Lower lobe of right lung (tissue), 2 donors: ENCODE measurements at places on chromosomes 1 and 21. TPM values are rescaled to one million over a fixed set of nuclear protein-coding genes. Genes with fewer than 3 reads are reported as not detected.

The MED8 gene
- 35.4 TPM for total RNA-seq

The AGRN gene
- total RNA-seq = 114 TPM

The C1orf122 gene
- 22.8 TPM for total RNA-seq

The SMPDL3B gene
- total RNA-seq = 15.4 TPM

The MAP3K6 gene
- total RNA-seq = 117 TPM

The TDRD5 gene
- total RNA-seq = 0.15 TPM

The TNFAIP8L2 gene
- 17.8 TPM for total RNA-seq

The AADACL4 gene
- total RNA-seq = not detected

The PRAMEF18 gene
- not detected for total RNA-seq

The GPR161 gene
- 9.6 TPM for total RNA-seq

The LGR6 gene
- 1.7 TPM for total RNA-seq

The ST6GALNAC5 gene
- 16.3 TPM for total RNA-seq

DNA sequence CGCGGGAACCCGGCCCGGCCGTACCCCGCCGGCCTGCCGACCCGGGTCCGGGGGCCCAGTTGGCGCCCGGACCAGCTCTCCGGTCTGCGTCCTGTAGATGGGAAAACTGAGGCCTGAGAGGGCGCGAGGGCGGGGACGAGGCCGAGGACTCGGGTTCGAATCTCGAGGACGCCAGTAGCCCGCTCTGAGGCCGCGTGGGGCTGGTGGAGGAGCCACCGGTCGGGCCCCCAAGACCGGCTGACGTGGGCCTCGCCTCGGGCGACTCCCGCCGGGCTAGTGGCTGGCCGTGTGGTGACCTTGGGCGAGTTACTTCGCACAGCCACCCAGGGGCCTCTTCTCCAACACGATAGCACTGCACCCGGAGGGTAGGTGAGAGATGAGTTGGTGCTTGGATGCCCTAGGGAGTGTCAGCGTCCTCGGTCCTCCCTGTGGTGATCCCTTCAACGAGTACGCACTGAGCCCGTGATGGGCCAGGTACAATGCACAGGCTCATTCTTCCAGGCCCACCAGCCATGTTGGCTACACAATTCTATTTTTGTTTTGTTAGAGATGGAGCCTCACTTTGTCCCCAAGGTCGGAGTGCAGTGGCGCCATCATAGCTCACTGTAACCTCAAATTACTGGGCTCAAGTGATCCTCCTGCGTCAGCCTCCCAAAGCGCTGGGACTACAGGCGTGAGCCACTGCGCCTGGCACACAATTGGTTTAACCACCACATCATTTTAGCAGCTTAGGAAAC is 404 bp upstream of the SCMH1 start:
- peak; percentile 52 for DNase-seq

- peak; percentile 78 for DNase-seq
Measured at GRCh38 chr1:155226910-155227260, 18.4 kb downstream of the MTX1 start.

GRCh38 chr1:56404066-56404465 is 175.3 kb downstream of the PLPP3 start:
- DNase-seq = no peak

DNA sequence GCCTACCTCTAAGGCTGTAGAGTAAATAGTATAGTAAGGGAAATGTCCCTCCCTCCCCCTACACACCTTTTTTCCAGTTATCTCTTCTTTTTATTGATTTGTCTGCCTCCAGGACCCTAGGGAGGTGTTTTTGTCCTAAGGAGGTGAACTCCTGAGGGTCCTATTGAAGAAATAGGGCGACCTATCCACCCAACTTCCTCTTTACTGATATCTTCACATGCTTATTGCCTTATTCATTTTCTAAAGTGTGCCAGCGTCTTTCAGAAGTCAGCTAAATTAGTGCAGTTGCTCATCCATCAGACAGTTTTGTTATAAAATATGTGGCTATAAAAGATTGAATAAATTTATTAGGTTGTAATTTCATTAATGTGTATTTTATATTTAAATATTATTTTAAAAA is 5.9 kb downstream of the BACH1 start:
- no peak for DNase-seq

GRCh38 chr1:53511323-53511932 is 52.2 kb downstream of the DMRTB1 start:
- no peak for DNase-seq

DNA sequence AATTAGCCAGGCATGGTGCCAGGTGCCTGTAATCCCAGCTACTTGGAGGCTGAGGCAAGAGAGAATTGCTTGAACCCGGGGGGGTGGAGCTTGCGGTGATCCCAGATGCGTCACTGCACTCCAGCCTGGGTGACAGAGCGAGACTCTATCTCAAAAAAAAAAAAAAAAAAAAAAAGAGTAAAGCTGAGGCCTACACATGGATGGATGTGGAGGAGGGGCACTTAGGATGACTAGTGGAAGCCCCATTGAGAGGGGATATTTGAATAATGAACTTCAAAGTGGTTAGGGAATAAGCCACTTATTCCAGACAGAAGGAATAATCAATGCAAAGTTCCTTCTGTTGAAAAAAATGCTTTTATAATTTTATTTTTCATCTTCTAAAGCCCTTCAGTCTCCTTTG is 51.4 kb downstream of the PTBP2 start:
- DNase-seq = no peak

GRCh38 chr1:189775343-189775742 is 702.3 kb downstream of the BRINP3 start:
- no peak for DNase-seq

- DNase-seq = peak; percentile 24
Measured at GRCh38 chr1:53070621-53071020, 8.6 kb downstream of the PODN start.

- no peak for DNase-seq
Measured at GRCh38 chr1:7845761-7846160, 7.1 kb downstream of the UTS2 start.

DNA sequence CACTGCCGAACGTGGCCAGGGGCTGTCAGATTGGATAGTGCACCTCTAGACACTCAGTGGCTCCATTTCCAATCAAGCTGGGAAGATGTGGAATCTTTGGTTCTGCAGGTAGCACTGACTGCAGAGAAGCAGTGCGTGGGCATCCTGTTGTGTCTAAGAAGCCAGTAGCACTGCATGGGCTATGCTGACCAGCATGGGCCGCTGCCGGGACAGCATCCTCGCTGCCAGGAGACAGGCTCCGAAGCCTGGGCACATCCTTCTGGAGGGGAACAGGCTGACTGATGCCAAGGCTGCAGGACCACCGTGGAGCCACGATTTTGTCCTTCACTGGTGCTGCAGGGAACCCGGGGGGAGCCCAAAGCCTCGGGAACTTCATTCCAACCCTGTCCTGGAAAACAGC is 649.4 kb downstream of the NPHP4 start:
- DNase-seq = no peak

- DNase-seq = no peak
Measured at GRCh38 chr1:98964198-98964597, 40.5 kb downstream of the PLPPR5 start.

DNA sequence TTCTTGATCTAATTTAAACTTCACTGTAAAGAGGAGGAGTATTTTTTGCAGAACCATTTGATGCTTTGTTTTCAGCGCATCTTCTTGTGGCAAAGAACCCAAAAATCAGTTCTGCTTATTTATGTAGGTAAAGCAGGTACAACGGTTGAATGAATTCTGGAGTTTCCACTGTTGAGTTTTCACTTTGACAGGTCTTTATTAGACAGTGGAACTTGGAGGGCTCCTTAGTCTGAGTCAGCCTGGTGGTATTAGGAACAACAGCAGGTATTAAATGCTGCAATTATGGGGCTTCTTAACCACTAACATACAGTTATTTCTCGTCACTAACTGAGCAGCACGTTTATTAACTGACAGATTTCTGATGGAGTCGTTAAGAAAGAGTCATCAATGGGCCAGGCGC is 1.2 kb downstream of the LRIG2 start:
- DNase-seq = no peak

- no peak for DNase-seq
Measured at GRCh38 chr1:59653968-59654367, 160.8 kb upstream of the HOOK1 start.

GRCh38 chr1:210144736-210145135 is 87.9 kb upstream of the SERTAD4 start:
- DNase-seq = no peak

- DNase-seq = no peak
Measured at GRCh38 chr1:166432655-166433054, 265.9 kb upstream of the FAM78B start.

DNA sequence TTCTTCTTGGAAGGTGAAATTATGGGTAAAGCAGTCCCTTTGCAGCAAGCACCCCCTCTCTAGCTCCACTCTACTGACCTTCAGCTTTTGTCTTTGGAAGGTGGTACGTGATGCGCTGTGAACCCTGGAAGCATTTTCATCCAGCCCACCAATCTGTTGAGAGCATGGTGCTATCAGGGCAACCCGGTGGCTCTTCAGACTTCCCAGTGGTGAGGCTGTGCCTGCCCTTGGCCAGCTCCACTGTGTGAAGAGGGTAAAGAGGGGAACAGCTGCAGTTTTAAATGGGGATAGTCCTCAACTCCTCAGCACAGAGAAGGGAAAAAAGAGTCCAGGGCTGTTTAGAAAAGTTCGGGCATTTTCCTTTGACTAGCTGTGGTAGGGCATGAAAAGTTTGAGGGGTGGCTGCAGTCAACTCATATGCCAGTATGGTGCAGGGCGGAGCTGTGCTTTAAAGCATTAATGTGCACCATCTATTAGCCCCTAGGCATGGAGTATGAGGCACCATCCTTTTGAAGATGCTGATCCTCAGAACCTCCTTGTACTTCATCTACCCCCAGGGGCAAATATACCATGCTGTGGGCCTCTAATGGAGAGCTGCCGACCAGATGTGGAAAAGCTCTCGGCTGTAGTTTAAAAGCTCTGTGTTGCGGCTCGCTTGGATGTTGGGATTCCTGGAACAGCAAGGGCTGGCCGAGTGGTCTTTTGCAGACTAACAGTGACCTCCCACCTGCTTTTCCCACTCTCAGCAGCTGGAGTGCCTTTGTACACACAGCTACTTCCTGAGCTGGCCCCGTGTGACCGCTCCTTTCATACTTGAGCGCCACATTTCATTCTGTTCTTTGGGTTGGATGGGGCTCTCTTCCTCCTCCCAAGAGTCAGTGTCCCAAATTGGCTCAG is 123.0 kb downstream of the PEX14 start:
- no peak for DNase-seq

- DNase-seq = no peak
Measured at GRCh38 chr1:202987255-202987654, 19.9 kb upstream of the TMEM183A start.

GRCh38 chr1:99737016-99737415 is 29.4 kb downstream of the FRRS1 start:
- no peak for DNase-seq

- no peak for DNase-seq
Measured at GRCh38 chr1:85559890-85560289, 20.7 kb upstream of the CCN1 start.

- no peak for DNase-seq
Measured at GRCh38 chr1:198850196-198850595, 211.4 kb downstream of the PTPRC start.

- no peak for DNase-seq
Measured at GRCh38 chr21:45026066-45026745, 48.2 kb upstream of the ADARB1 start.

DNA sequence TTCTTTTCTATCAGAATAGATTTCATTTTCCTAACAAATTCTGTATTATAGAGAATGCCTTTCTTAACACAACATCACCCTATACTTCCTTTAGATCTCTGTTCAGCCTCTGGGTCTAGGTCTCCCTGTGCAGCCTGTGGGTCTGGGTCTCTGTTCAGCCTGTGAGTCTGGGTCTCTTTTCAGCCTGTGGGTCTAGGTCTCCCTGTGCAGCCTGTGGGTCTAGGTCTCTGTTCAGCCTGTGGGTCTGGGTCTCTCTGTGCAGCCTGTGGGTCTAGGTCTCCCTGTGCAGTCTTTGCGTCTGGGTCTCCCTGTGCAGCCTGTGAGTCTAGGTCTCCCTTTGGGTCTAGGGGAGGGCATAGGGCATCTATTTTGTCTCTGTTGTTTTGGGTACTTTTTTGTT is 59.6 kb upstream of the DIP2A start:
- DNase-seq = no peak

DNA sequence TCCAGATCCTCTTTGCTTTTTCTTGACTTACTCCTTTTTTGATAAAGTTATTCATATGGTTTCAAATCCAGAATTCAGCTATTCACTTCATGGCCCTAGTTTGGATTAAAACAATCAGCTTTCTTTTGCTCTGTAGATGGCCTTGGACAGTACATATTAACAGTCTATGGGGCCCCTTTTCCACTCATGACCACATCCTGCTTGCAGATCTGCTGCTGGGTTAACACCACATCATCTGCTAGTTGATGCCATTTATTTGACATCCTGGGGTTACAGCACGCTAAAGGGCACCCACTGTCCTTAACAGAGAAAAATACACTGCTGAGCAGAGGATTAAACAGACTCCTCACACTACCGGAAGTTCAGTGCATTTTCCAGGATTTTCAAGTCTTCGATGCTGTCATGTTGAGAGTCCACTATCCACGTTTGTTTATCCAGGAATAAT is 941 bp upstream of the IFI16 start:
- no peak for DNase-seq
